ENCODE measurements at places on chromosomes 5 and 9. TPM values are rescaled to one million over a fixed set of nuclear protein-coding genes. Genes with fewer than 3 reads are reported as not detected.
A peak's percentile ranks its signal among the peaks of the same experiment; 100 is the strongest.

DNA sequence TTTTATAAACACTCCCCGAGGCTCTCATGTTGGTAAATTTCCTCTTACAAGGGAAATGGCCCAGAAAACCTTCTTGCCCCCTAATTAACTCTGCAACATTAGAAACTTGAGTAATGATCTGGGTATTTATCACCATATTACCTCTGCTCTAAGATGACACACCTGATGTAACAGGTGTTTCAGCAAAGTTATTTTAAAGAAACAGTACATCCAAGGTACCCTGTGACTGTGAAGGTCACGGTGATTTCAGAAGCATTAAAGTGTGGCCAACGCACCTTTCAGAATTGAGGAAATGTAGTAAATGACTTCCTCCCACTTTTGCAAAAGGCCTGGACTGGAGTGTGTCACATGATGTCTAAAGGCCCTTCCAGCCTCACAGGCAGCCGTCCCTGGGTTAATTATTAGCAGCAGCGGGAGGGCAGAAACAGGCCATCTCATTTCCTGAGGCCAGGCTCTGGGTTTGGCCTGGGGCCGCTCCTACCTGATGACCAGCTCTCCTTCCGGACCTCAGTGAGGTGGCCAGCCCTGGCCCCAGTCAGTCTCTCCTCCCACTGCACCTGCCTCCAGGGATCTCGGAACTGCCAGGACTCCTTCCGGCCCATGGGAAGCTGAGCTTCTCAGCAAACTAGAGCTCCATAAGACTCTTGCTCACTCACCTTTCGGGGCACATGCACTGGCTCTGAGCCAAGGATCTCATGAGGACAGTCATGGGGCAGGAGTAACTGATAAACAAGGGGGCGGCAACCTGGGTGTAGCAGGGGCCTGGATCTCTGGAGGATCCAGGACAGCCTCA lies 20.7 kb downstream of the PTPN3 start:
- H3K4me1 ChIP-seq: peaks cover 14% of the 10 kb centered on the region
- DNase-seq: no peak
- H3K36me3 ChIP-seq: no peaks in the 10 kb centered on the region
- peak overlapping the region; percentile 69 for H3K27ac ChIP-seq

Gene PCDHB2
- 3.1 TPM for total RNA-seq

- no peak overlapping the region for H3K27ac ChIP-seq
- H3K4me1 ChIP-seq: no peaks in the 10 kb centered on the region
- no peaks in the 10 kb centered on the region for H3K27me3 ChIP-seq
These were observed 4.8 kb downstream of the RASGRF2 start for GRCh38 chr5:80964919-80965318.

Gene SLCO6A1
- total RNA-seq: 0.75 TPM

Gene COL5A1
- total RNA-seq: 108 TPM

- no peaks in the 10 kb centered on the region for H3K27me3 ChIP-seq
- H3K27ac ChIP-seq: no peak overlapping the region
- no peaks in the 10 kb centered on the region for H3K4me1 ChIP-seq
- H3K36me3 ChIP-seq: no peaks in the 10 kb centered on the region
- no peak overlapping the region for H3K4me3 ChIP-seq
- no peak for DNase-seq
These were observed 5.0 kb downstream of the CMYA5 start for GRCh38 chr5:79694652-79695051.

DNA sequence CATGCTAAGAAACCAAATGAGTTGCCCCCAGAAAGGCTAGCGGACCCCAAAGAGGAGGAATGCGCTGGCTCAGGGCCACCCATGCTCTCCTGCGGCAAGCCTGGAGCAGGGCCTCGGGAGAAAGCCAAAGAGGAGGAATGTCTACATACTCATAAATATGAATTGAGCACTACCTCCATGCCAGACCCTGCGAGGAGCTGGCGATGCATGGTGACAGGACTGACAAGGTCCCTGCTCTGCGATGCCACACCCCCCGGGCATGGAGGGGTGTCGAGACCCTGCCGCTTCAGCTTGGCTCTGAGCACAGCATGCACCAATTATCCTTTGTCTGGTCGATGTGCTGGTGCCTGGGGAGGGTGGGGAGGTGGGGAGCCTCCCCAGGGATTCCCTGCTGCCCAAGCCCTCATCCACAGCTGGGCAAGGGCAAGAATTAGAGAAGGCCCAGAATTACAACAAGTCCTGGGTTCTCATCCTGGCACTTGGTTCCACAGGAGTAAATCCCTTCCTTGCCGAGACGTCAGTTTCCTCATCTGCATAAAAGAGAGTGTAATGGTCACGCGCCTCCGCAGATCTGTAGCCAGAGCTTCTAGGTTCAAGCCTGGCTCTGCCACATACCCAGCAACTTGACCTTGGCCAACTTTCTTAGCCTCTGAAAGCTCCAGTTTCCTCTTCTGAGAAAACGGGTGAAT lies 74.4 kb downstream of the FAM114A2 start:
- H3K27ac ChIP-seq: no peak overlapping the region
- DNase-seq: no peak
- H3K36me3 ChIP-seq: no peaks in the 10 kb centered on the region
- H3K4me1 ChIP-seq: peaks cover 4% of the 10 kb centered on the region
- no peak overlapping the region for H3K4me3 ChIP-seq

DNA sequence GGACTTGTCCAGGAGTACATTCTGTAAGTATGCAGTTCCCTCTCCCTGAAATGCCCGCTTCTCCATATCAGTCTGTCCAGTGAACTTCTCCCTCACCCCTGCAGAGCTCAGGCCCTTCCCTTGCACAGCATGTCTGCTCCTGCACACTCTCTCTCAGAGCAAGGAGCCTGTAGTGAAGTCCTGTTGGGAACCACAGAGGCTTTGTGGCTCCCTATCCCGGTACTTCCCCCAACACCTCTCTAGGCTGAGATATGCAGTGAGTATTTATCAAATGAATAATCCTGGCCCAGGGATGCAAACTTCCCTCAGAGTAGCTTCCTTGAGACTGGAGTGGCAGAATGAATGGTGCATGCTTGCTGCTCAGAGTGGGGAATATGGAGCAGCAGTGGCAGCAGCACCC lies 48.8 kb downstream of the POC5 start:
- H3K4me3 ChIP-seq: no peak overlapping the region
- no peak for DNase-seq
- no peaks in the 10 kb centered on the region for H3K36me3 ChIP-seq

Gene TNFSF8
- 3.7 TPM for total RNA-seq

GRCh38 chr9:125337236-125337635 lies 75.6 kb downstream of the GAPVD1 start:
- DNase-seq: no peak
- no peaks in the 10 kb centered on the region for H3K27me3 ChIP-seq
- no peak overlapping the region for H3K4me3 ChIP-seq
- H3K36me3 ChIP-seq: peaks cover 2% of the 10 kb centered on the region

GRCh38 chr5:19498852-19499251 lies 489.1 kb downstream of the CDH18 start:
- H3K27ac ChIP-seq: no peak overlapping the region
- DNase-seq: no peak
- H3K4me3 ChIP-seq: no peak overlapping the region
- no peaks in the 10 kb centered on the region for H3K4me1 ChIP-seq

Gene OR1J2
- total RNA-seq: not detected

DNA sequence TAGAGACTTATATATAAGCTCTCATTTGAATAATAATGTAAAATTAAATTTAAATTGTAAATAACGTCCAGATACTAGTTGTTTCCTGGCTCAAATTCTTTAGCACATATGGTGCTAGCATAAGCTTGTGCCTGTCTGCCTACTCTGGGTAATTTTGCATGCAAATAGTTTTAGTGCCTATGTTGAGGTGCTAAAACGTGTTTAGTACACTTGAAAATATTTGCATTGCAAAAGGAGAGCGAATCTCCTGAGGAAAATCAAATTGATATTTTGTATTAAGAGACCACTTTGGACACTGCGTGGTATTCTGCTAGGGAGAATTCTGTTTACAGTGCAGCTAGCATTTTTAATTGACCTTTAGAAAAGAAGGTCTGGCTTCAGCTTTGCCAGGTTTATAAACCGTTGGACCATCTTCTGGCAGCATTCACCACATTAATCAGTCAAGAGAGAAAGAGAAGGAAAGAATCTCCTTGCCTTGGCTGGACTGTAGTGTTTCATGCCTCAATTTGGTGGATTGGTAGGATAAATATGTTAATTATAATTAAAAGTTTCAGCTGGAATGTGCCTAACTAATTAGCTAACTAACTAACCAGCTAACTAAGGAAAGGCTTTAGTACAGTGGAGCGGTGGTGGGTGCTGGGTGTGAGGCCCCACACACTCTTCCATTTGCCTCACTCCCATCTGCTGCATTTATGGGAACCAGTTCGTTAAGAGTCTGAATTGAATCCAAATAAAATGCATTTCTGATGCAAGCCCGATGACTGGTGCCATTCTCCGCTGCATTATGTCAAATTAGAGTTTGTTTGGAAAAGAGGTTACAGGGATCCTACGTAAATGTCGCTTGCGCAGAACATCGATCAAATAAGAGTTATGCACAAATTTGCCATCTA lies 150.1 kb upstream of the MPDZ start:
- H3K36me3 ChIP-seq: no peaks in the 10 kb centered on the region
- H3K27ac ChIP-seq: no peak overlapping the region
- H3K27me3 ChIP-seq: no peaks in the 10 kb centered on the region
- no peak for DNase-seq
- H3K4me1 ChIP-seq: no peaks in the 10 kb centered on the region

DNA sequence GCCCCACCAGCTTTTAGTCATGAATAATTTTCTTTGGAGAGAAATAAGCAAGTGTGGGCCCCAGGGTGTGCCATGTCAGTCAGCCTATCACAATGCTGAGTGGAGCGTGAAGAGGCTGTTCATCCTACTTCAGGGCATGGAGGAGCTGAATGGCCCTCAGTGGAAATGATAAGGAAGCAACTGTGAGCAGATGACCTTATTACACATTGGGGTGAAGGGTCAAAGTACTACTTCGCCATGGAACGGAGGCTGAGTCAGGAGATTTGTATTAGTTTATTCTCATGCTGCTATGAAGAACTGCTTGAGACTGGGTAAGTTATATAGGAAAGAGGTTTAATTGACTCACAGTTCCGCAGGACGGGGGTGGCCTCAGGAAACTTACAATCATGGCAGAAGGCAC lies 231.0 kb upstream of the ADAMTS16 start:
- H3K36me3 ChIP-seq: no peaks in the 10 kb centered on the region
- no peak overlapping the region for H3K27ac ChIP-seq
- no peak for DNase-seq
- no peak overlapping the region for H3K4me3 ChIP-seq
- H3K27me3 ChIP-seq: no peaks in the 10 kb centered on the region
- no peaks in the 10 kb centered on the region for H3K4me1 ChIP-seq

Gene ETF1
- total RNA-seq: 101 TPM

GRCh38 chr5:31754358-31754704 lies 115.4 kb downstream of the PDZD2 start:
- no peaks in the 10 kb centered on the region for H3K27me3 ChIP-seq
- no peaks in the 10 kb centered on the region for H3K4me1 ChIP-seq
- H3K4me3 ChIP-seq: no peak overlapping the region
- no peaks in the 10 kb centered on the region for H3K36me3 ChIP-seq

DNA sequence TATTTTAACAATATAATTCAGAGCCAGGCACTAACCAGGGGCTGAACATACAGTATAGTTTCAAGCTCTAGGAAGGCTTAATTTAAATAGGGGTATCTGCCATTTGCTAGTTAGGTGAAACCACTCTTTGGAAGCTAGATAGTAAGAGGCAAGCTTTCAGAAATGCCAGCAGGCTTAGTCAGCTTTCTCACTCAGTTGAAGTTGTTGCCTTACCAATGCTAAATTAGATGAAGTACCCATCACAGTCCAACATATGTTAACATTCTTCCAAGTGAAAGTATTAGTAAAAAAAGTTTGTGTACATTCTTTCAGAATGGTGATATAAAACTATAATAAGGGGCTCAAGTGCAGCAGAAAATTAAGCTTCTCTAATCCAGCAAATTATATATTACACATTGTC lies 215.0 kb downstream of the CNTLN start:
- DNase-seq: no peak
- H3K27me3 ChIP-seq: no peaks in the 10 kb centered on the region
- H3K4me3 ChIP-seq: no peak overlapping the region
- no peaks in the 10 kb centered on the region for H3K36me3 ChIP-seq

GRCh38 chr5:1472964-1473628 lies 27.9 kb upstream of the SLC6A3 start:
- H3K36me3 ChIP-seq: peaks cover 5% of the 10 kb centered on the region
- H3K4me1 ChIP-seq: no peaks in the 10 kb centered on the region
- H3K27me3 ChIP-seq: no peaks in the 10 kb centered on the region
- H3K27ac ChIP-seq: no peak overlapping the region

- no peak overlapping the region for H3K27ac ChIP-seq
- DNase-seq: peak; percentile 31
- no peaks in the 10 kb centered on the region for H3K4me1 ChIP-seq
- H3K4me3 ChIP-seq: no peak overlapping the region
- H3K36me3 ChIP-seq: no peaks in the 10 kb centered on the region
These were observed 14.8 kb upstream of the COL5A1 start for GRCh38 chr9:134626571-134627416.

Gene PDE8B
- 42.6 TPM for total RNA-seq

Gene PCDHGB2
- 11.7 TPM for total RNA-seq

GRCh38 chr5:79692596-79692995 lies 3.0 kb downstream of the CMYA5 start:
- no peak overlapping the region for H3K27ac ChIP-seq
- H3K27me3 ChIP-seq: no peaks in the 10 kb centered on the region
- no peak for DNase-seq
- no peaks in the 10 kb centered on the region for H3K36me3 ChIP-seq

DNA sequence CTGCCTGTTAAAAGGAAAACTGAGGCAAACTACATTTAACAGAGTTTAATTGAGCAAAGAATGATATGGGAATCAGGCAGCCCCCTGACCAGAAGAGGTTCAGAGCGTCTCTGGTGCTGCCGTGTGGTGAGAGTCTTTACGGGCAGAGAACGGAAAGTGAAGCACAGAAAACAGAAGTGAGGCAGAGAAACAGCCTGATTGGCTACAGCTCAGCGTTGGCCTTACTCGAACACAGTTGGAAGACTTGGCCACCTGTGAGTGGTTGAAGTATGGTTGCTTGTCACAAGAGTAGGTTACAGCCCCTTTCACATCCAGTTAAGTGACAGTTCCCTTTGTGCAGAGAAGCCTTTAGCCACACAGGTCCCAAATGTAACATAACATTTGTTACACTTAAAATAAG lies 16.9 kb upstream of the FBP1 start:
- no peaks in the 10 kb centered on the region for H3K4me1 ChIP-seq
- H3K4me3 ChIP-seq: peak overlapping the region; percentile 25

GRCh38 chr9:794386-794785 lies 47.1 kb upstream of the DMRT1 start:
- DNase-seq: no peak
- H3K4me1 ChIP-seq: no peaks in the 10 kb centered on the region
- H3K4me3 ChIP-seq: no peak overlapping the region
- H3K27me3 ChIP-seq: no peaks in the 10 kb centered on the region
- no peaks in the 10 kb centered on the region for H3K36me3 ChIP-seq
- H3K27ac ChIP-seq: no peak overlapping the region

- no peaks in the 10 kb centered on the region for H3K36me3 ChIP-seq
- no peaks in the 10 kb centered on the region for H3K27me3 ChIP-seq
- H3K27ac ChIP-seq: no peak overlapping the region
- H3K4me1 ChIP-seq: peaks cover 3% of the 10 kb centered on the region
- no peak for DNase-seq
These were observed 199.5 kb upstream of the PUM3 start for GRCh38 chr9:3043369-3043768.

All from aorta (tissue), 5 donors.